ENCODE measurements at places on chromosomes 3 and 15.

GRCh38 chr3:24886501-24886900 lies 391.9 kb upstream of the THRB start:
- DNase-seq, result no peak

DNA sequence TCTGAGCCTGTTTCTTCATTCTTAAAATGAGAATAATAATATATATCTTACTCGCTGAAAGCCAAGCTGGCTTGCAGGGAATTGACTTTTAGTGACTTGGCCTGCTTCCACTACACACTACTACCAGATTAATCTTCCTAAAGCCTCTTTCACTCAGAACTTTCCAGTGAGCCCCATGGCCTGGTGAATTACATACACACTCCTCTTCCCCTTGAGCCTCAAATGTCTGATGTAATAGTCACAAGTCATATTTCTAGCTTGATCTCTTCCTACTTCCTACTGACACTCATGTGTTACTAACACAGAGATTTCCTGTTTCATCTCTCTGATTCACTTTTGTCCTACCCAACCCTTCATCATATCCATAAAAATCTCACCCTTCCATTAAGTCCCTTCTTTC lies 82.7 kb upstream of the SOX2 start:
- no peak for DNase-seq

GRCh38 chr3:4794798-4795197 lies 184.4 kb upstream of the BHLHE40 start:
- DNase-seq, result no peak

DNA sequence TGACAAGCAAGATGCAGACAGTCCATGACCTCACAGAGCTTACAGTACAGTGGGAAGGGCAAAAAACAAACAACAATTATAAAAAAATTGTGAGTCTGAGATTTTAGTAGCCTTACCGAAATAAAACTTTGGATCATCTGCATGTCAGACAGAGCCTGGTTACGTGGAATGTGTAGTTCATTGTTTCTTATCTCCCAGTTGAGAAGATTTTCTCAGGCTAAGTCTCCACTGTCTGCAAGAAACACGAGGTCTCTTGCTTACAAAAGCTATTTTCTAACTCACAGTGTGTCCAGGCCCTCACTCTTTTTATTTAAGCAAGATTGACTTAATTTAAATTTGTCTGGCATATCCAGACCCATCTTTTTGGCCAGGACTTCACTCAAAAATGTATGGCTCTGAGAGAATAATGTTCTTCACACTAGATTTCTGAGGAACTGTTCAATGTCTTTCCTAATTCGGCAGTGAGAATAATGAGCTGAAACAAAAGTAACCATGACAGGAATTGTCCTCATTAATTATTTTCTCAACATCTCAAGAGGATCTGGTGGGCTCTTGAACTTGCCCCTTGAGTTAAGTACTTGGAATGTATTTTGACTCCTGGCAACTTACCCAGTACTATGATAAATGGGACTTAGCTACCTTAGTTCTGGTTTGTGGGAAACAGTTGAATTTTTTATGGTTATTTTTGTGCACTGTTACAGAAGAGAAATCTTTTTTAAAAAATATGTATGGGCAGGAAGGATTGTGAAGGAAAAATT lies 265.1 kb upstream of the COL8A1 start:
- no peak for DNase-seq

- DNase-seq, result no peak
Measured at GRCh38 chr3:149833241-149833640, 20.2 kb downstream of the RNF13 start.

DNA sequence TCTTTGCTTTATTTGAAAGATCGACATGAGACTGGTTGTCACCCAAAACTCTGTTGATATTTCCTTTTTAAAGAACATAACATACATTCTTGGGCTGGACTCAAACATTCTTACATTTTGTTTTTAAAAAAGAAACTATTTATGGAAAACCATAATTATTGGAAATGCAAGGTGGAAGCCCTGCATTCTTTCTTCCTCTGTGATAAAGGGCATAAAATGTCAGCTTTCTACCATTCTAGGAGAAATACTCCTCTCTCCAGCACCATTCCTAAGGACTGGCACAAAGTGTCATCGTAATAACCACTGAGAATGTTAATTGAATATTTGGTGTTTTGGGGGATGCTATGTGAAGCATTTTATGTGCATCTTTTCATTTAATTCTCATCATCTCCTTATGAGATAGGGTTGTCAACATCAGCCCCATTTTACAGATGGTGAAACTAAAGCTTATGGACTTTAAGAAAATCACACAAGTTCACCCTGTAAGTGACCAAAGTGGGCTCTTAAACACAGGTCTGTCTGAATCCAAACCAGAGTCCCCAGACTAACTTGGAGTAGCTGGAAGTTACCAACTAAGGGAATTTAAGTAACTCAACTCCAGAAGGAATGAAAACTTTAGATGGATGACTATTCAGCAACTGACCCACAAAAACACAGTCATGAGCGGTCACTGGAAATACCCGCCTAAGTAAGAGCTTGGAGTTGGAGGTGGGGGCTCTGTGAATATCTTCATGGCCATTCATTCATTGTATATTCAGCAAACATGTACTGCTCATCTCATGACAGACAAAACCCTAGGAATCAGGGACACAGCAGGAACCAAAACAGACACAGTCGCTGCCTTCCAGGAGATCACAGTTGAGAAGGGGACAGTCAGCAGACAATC lies 45.9 kb upstream of the LMCD1 start:
- no peak for DNase-seq

DNA sequence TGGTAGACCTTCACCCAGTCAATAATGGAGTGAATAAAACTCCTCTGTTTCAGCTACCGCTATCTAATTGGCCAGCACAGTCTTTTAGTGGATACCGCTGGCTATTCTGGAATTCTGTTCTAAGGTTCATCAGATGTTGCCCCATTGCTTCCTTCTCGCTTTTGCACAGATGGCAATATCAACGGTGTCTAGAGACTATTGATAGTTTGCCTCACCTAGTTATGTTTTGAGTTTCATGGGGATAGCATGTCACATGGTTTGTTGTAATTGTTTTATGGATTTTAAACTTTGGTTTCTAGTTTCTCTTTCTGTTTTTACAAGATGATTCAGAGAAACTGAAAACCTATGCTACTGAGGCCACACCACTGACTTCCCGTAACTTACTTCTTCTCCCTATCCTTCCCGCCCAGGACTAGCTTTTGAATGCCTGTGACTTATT lies 2.0 kb downstream of the XRN1 start:
- DNase-seq, result no peak

GRCh38 chr3:148625991-148626390 lies 71.7 kb upstream of the AGTR1 start:
- no peak for DNase-seq

GRCh38 chr15:44910981-44911625 lies 45.4 kb upstream of the TERB2 start:
- no peak for DNase-seq

DNA sequence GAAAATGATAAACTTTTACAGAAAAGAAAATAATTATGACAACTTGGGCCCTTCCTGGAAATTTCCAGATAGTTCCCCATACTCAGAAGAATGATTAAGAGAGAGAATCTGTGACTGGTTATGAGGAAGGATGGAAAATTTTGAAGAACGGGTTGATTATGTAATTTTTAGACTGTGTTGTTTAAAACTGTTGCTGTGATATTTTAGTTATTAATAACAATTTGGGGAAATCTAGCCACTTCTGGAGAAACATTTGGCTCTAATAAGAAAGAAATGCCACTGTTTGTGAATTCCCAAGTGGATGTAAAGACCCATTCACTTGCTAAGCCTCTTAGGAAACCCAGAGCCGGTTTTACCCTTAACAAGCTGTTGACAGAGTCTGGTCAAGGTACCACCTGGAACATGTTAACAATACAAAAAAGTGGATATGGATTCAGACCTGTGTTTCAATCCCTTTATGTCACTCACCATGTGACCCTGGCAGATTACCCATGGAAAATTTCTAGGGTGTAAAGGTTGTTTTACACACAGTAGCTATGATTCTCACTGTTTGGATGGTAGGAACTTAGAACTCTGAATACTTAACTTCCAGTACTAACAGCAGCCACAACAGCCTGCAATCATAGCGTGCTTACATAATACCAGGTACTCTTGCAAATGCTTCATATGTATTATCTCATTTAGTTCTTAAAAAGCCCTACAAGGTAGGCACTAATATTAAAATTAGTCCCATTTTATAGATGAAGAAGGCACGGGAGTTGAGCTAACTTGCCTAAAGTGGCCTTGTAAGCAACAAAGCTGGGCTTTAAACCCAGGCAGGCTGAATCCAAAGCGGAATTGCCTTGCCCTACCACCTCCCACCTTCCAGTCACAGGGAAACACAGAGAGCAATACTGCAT lies 32.0 kb downstream of the ZBTB38 start:
- DNase-seq, result no peak

DNA sequence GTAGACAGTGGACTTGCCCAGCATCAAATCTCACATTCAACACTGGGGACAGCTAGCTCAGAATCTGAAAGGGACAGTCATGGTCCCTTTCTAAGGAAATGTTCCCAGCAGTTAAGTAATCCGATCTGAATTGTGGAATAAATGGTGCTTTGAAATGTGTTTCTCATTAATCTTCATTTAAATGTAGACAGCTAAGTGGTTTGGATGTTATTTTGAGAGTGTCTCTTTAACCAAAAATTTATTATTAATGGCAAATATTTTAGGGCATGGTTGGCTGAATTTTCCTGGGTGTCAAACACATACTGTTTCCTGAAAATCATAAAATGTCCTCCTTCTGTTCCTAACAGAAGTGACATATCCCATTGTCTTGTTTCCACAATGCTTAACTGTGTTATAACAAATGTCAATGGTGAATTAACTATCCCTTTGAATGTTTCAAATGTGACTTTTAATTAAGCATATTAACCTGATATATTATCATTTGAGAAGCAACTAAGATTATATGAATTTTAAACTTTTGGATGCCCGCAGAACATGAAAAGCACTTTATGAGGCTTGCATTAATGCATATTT lies 210.8 kb downstream of the CHST2 start:
- no peak for DNase-seq

DNA sequence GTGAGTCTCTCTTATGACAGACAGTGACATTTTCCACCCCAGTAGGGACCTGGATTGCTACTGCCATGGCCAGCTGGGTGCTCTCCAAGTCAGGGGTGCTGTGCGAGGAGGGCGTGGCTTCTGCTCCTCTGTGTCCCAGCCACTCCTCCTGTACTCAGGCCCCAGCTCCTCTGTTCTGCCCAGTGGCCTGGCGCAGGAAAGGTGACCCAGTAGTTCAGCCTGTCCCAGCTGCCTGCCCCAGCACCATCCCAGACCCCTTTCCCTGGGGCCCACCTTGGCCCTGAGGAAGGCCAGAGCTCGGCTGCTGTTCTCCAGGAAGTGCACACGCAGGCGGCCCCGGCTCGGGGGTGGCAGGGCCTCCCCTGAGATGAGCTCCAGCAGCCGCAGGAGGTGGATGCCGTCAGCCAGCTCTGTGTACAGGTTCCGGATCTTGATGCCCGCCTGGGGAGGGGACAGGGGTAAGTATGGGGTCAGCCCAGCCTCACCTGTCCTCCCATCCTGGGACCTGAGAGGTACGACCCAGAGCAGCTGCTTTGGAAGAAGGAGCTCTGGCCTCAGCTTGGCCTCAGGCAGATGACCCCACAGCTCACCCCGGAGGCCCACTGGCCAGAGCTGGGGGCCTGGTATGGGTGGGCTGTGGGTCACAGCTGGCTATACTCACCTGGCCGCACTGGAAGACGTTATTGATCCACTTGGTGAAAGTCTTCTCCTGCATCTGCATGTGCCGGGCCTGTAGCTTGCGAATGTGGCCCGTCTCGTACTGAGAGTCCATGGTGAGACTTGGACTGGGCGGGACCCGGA lies 1.0 kb downstream of the SPTBN5 start:
- no peak for DNase-seq

DNA sequence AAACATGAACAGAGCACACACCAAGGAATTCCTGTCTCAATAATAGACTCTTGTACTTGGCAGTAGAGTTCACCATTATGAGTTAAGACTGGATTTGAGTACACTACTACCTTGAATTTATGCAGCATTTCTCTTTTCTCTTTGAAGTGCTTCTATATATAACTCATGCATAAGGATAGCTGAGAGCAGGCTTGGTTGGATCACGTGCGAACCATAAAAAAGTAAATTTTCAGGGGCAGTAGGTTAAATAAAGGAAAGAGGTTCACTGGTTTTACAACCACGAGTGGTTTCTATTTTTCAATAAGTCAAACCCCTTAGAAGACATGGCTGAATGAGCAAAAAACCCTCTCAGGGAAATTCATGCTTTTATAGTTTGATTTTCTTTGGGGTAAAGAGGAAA lies 28.6 kb upstream of the PDZRN3 start:
- DNase-seq, result no peak

- no peak for DNase-seq
Measured at GRCh38 chr15:81526029-81526428, 152.0 kb upstream of the TMC3 start.

DNA sequence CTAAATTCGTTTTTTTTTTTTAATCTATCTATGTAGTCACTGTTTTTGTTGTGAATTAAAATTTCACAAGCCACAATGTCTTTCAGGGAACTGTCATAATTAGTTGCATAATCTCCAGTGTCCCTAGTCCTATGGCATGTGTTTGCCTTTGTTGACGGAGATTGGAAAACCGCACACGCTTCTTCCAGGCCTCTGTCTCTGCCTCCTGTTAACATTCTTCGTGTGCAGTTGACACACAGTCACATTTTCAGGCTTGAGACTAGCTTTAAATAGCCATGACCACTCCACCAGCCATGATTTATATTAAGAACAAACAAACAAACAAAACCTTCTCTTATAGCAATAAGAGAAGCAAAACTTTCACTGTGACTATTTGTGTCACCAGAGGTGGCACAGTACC lies 139.8 kb downstream of the DUT start:
- no peak for DNase-seq

DNA sequence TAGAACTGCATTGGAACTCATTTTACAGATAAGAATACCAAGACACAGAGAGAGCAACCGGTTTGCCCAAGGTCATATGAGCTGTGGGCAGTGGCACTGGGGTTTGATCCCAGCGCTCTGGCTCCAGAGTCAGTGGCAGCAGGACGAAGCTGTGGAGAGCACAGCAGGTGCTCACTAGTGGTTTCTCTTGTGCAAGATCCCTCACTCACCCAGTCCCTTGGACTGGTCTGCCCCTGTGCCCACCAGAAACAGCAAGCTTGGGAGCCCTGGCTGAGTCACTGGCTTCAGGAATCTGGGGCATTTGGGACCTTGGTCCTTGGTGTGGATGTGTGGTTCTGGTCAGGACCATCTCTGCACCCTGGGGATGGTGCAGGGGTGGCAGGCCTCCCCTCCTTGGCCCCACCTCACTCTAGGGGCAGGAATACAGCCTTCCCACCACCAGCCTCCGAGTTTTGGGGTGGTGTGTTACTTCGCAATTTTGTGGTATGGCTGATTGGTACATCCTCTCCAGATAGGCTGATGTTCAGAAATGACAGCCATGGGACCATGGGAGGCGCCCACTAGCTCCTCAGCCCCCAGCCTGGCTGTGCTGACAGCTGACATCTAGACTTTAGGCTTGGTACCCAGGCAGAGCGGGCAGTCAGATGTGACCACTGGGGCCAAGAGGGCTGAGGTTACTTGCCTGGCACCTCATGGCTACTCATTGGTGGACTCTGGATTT lies 104.6 kb downstream of the LSM3 start:
- no peak for DNase-seq

Data from NCI-H2227 treated with DMSO at 0.1 percent for 48 hours (cell line).